ENCODE measurements at places on chromosomes 1 and 21.
A peak's percentile ranks its signal among the peaks of the same experiment; 100 is the strongest.

GRCh38 chr1:110309139-110309538 lies 30.0 kb upstream of the RBM15 start:
- DNase-seq, result no peak

- peak; percentile 65 for DNase-seq
Measured at GRCh38 chr1:203673550-203674411, 47.1 kb downstream of the ATP2B4 start.

- no peak for DNase-seq
Measured at GRCh38 chr1:212721388-212722247, 22.0 kb upstream of the BATF3 start.

DNA sequence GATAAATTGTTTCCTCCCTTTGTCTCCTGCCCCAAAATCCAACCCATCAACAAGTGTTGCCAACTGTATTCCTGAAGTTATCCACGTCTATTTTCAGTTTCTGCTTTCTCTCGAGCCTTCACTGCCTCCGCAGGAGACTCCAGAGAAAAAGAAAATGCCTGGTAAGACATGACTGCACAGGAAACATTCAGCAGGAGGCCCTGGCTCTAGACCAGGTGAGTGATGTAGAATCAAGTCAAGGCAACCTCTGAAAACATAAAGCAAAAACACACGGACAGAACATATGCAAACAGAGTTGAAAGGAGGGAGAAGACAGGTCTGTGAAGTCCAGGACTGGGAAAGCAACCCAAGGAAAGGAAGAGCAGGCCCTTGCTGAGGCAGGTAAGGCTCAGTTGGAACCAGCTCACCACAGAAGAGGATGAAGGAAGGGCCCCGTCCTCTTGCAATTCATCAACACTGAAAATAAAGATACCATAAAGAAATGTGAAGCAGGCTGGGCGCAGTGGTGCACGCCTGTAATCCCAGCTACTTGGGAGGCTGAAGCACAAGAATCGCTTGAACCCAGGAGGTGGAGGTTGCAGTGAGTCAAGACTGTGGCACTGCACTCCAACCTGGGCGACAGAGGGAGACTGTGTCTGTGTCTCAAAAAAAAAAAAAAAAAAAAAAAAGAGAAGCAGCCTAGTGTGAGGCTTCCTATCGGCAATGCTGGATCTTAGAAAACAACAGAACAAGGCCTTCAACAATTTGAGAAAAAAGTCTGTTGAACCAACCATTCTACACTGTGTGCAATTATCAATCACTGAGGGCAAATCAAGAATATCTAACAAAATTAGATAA lies 8.8 kb downstream of the NOL9 start:
- DNase-seq, result no peak

DNA sequence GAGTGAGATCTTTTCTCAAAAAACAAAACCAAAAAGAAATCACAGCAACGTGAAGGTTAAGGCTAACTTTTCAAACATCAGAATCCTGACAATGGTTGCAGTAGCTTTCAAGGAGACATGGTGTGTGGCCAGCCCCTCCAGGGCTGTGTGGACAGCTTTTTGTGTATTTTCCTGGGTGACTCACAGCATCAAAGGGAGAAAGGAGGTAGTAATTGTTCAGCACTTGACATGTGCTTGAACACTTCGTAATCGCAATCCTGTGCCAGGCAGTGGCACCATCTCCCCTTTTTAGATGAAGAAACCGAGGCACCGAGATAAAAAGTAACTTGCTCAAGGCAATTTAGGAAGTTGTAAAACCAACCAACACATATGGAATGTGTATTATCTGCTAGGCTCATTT lies 10.3 kb downstream of the NBL1 start:
- DNase-seq, result no peak

DNA sequence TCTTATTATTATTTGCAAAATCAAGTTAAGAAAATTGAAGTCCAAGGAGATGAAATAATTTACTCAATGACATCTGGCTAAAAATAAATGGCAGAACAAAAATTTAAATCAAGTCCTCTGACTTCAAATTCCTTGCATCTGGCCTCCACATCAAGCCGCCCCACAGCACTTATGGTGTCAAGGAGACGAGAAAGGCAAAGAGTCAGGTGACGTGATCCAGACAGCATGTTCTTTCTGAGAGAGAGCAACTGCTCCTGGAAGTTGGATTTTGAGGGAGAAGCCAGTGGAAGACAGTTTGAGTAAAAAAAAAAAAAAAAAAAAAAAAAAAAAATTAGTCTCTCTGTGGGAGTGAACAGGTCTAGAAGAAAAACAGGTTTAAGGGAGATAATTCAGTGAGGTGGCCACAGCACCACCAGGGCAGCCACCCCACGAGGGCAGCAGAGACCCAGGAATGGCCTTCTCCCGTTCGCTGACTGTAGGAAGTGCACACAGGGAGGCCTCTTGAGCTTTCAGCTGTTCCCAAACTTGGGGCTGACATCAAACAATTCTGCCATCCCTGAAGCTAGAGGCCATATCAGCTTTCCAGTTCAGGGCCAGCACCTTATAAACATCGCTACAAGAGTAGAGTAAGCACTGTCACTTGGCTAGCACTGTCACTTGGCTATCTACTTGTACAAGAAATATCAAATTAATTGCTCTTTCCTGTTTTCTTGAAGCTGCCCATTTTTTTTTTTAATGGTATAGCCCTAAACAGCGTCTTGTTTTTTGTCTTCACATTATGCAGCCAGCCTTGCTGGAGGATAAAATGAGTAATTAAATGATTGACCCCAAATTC lies 7.8 kb downstream of the C1orf162 start:
- DNase-seq, result peak; percentile 55

DNA sequence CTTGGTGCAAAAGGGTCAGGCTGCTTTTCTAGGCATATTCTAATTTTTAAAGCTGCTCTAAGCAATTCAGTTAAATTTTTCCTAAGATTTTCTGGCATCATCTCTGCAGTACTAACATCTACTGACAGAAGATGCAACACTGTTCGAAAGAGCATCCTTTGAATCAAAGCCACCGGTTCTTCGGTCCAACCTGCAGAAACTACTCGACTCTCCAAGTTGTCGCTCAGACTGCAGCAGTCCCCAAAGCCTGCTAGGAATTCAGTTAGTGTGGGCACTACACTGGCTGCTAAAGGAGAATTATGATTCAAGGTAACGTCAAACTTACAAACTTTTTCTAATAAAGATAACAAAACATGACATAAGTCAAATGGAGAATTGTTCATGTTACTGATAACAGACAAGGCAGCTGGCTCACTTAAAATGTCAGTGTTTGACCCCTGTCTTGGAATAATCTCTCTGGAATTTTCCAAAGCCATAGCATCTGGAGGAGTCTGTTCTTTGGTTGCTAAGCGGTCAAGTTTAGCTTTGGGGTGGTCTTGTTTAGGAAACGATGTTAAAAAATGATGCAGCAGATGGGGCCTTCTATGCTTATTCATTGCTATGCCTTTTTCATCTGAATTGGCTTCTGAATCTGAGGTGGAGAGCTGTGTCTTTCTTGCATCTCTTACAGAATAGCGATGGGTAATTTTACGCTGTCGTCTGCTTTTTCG lies 56.9 kb downstream of the LYST start:
- no peak for DNase-seq

DNA sequence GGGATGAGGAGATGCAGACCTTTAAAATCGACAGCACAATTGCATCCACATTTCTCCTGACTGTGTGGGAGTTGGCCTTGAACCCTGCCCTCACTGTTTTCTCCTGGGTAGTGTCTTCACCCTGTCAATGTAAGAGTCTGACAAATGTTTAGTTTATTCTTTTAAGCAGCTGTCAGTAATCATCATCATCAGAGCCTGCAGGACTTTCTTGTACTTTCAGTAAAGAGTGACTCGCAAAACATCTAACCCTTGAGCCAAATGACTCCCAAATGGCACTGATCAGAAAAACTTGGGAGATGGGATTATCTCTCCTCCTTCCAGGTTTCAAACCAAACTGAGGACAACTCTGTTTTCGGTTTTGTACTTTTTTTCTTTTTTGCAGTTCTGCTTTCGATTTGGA lies 460.2 kb downstream of the KIF26B start:
- DNase-seq, result no peak

DNA sequence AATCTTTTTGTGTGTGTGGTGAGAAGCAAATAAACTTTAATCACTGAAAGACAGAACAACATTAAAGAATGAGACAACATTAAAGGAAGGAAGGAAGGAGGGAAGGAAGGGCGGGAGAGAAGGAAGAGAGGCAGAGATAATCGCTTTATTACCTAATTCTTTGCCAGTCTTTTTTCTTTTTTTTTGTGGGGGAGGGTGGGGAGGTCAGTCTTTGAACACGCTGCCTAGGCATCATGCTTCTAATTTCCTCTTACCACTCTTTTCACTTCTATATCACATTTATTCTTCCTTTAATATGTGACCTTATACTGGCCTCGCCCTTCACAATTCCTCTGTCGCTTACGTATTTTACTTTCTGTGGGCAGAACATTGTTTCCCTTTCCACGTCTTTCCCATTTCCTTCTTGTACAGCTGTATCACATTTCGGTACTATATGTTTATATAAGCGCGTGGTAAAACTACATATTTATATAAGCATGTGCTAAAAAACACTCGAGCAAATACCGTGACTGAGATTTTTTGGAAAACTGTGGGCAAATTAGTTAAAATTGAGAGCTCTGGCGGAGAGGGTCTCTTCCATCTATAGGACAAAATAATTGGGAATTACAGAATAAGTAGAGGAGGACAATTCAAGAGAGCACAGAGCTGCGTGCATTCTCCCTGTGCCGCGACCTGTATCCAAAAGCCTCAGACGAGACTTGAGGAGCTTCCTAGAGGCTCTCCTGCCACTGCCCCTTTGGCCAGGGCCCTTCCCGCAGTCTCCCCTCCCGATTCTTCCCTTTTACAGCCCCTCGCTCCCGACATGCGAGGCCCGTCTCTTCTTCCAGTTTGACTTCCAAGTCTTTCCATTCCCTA lies 823 bp upstream of the PRKAA2 start:
- no peak for DNase-seq

DNA sequence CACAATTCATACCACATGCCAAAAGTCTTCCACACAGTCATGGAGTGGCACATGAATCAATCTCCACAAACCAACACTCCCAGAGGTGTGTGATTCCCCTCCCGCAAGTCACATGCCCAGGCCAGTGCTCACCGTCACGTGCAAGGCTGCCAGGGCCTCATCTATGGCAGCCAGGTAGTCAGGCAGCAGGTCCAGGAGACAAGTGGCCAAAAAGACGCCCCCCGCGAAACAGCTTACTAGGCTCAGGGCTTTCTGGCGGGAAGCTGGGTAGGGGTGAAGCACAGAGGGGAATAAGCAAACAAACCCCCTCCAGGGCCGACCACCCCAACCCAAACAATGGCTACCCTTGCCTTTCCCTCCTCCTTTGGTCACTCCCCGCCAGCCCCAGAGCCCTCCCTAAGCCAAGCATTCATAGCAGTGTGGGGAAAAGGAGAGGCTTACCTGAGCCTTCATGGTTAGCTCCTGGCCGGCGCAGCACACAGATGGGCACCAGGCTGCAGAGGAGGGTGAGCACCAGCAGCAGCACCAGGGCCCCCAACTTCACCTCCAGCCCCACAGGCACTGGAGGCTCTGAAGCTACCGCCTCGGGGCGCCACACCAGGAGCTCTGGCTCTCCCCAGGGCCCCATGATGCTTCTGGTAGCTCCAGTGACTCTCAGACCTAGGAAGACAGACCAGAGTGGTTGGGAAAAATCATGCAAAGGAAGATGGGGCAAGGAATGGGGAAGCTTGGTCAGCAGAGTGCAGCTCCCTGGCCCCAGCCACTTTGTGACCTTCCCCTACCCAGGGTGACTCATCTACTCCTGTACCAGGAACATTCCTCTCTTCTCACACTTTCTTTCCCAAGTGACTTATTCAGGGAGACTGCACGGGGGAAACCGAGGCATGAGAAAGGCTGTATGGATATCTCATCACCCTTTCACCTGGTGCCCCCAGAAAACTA lies 978 bp downstream of the SLC39A1 start:
- no peak for DNase-seq

DNA sequence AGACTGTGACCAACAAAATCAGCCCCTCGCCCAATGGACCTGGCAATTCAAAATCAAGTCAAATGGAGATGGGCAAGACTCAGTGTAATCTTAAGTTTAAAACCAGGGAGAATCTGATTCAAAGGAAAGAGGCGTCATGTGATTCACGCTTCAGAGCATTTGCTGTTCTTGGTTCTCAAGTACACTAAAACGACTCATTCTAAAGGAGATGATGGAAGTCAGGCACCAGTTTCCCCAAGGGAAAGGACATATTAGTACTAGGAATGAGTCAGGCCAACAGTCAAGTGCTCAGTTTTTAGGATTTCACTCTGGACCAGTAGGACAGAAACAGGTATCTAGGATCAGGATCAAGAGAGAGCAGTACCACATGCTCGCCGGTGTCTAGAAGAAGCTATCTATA lies 429.6 kb downstream of the PLPP3 start:
- DNase-seq, result no peak

DNA sequence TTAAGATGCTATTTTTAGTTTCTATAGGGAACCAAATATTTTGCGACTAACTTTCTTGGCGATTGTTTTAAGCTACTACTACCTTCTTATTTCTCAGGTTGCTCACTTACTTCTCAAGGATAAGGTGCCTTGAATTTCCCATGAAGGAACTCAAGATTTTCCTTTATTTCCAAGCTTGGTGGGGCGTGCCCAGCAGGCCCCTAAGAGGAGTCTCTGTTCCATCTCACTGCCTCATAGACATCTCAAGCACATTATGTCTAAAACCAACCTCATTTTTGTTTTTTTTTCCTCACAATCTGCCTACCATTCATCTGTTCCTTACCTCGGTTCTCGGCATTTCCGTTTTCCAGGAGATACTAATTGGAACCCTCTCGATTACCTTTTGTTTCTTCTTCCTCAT lies 421.9 kb downstream of the DISC1 start:
- no peak for DNase-seq

GRCh38 chr1:8348047-8348776 lies 30.3 kb downstream of the SLC45A1 start:
- no peak for DNase-seq

GRCh38 chr1:228036701-228037231 lies 30.0 kb downstream of the WNT3A start:
- no peak for DNase-seq

DNA sequence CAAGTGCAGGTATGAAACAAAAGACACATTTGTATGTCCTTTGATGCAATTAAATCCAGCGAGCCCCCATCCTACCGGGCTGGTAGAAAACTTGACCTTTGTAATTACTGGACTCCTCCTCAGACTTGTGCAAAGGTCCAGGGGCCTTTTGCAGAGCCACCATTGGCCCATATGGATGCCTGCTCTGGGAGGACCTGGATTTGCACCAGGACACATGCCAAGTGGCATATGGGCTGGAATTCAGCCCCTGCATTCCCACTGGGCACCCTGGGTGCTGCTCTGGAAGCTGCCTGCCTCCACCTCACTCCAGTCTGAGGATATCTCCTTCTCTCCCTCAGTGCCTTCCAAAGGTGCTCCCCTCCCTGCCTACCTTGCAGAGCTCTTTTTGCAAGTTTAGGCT lies 36.0 kb downstream of the LACTBL1 start:
- no peak for DNase-seq

Data from activated CD8-positive, alpha-beta memory T cell treated with anti-CD3 and anti-CD28 coated beads, Interleukin-2, amount 50 U/mL, for 4 hours (primary cell).